ENCODE measurements at places on chromosomes 16 and 17.

GRCh38 chr16:11869353-11870228 lies 18.2 kb upstream of the RSL1D1 start:
- DNase-seq = no peak

GRCh38 chr16:10069374-10069773 lies 112.9 kb downstream of the GRIN2A start:
- DNase-seq = no peak

DNA sequence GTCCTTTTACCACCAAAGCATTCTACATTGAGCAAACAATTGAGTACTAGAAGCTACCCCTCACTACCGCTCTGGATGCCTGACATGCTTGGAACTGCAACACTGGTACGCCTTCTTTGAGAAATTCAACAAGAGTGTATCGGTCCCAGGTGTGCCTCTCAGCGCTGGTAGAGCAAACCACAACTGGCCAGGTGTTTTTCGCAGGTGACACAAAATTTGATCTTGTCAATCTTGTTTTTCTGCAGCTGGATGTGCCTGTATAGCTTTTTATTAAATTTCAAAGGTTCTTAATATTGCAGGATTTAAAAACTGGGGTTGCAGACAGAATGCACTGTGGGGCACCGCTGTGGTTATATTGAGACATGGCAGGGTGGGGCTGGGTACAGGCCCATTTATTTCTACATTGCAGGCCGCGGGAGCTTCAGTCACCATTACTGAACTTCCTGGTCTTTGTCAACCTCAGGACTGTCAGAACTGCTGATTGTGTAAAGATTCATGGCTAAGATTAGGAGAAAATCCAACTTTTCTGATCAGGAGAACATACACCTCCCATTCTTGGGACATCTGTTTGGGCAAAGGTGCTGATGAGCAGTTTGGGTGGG lies 4.5 kb upstream of the SNX20 start:
- no peak for DNase-seq

DNA sequence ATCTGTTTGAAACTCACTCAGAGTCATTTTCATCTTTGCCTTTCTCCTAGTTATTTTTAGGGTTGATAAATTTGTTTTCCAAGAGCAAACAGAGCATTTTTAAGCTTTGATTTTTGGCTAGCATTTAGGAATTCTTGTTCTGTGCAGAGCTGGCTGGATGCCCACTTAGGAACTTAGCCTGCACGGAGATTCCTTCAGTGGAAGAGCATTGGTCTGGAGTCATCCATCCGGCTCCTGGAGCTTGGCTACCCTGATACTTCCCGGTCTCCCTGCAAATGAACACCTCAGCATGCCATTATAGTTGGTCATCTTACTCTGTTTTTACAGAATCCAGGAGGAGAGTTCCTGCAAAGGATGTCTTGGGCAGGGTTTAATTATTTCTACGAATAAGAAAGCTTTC lies 57.1 kb downstream of the SPECC1 start:
- peak; percentile 40 for DNase-seq

- no peak for DNase-seq
Measured at GRCh38 chr17:48241770-48242497, 134.4 kb downstream of the SNX11 start.

DNA sequence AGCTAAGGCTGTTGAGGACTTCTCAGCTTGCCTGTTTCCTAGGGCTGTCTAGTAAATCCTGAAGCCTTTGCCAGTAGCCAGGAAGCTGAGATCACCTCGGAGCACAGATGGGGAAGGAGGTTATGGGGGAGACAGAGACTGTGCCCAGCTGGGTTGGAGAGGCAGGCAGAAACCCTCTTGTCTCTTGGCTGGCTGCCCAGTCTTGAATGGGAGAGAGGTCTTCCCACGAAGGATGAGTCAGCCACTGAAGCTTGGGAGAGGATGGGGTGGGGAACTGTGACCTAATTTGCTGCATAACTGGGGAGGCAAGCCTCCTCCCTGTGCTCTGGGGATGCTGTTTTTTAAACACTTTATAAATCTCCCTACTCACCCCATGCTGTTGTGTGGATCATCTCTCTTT lies 69.8 kb downstream of the SHISA9 start:
- no peak for DNase-seq

DNA sequence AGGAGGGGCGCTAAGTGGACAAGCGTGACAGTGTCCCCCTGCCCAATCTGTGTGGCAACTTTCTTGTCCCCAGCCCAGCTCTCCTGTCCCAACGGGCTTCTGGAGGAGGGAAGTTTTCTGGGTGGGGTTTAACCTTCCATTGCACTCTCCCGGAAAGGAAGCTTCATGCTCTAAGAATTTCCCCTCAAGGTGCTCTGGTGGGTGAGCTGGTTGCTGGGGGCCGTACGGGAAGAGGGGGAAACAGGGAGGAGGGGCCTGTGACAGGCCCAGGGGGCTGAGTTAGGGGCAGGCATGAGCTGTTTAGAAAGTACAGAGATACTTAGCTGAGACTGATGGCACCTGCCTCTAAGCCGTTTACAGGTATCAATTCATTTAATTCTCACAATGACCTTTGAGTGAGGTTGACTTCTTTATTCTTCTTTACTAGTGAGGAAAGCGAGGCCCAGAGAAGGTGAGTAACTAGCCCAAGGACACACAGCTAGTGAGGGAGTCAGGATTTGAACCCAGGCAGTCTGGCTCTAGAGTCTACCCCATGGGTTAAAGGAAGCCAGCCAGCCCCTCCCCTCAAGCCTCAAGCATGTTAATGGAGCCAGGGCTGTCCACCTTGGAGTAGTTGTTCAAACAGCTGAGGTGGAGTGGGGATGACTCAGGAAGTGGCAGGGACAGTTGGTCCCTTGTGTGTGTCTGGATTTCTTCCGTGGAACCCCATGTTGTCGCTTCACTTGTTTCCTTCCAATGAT lies 18.9 kb downstream of the ADGRG1 start:
- DNase-seq = no peak

GRCh38 chr16:53457670-53458069 lies 23.4 kb downstream of the RBL2 start:
- DNase-seq = no peak

GRCh38 chr17:58317421-58318064 lies 11.1 kb downstream of the TSPOAP1 start:
- peak; percentile 36 for DNase-seq

- DNase-seq = peak; percentile 7
Measured at GRCh38 chr17:1413281-1413791, 13.3 kb upstream of the YWHAE start.

DNA sequence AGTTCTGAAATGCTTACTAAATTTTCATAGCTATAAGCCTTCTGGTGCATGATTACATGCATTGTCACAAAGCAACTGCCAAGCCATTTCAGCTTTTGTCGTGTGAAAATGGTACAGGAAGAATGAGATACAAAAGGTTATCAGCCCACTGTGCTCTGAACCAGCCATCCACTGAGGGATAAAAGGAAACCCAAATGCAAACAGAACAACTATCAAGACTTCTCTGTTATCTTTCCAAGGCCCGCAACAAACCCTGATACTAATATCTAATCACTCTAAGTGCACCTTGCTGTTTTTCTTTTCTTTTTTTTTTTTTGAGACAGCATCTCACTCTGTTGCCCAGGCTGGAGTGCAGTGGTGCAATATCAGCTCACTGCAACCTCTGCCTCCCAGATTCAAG lies 109.0 kb downstream of the FTO start:
- DNase-seq = no peak

DNA sequence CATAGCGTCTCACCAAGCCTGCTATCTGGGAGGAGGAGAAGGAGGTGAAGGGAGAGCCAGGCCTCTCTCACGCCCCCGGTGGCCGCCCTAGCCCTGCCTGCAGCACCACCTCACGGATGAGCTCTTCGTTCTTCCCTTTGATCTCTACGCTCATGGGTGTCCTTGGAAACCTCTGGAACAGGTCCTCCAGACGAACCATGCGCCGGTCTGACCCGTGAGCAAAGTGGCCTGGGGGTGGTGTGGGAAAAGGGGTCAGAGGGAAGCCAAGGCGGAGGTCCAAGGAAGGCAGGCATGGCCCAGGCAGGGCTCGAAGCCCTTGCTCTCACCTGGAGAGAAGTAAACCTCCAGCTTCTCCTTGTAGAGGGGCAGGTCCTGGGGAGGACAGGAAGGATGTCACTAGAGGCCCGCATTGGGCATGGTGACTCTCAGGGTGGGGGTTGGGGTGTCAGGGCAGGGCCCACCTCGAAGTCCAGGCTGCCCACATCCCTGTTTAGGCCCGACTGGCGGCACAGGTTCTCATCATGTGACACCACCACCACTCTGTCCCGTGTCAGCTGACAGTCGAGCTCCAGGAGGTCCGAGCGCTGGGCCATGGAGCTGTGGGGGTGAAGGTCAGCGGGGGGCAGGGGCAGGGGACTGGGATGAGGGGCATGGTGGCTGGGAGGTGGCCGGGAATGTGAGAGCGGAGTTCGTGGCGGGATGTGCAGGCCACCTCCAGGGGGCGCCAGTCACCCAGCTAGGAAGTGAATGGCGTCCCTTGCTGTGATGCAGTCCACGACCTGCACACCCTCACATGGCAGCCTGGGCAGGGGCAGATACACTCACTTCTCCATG lies 923 bp downstream of the GDPD3 start:
- DNase-seq = no peak

- no peak for DNase-seq
Measured at GRCh38 chr17:19401321-19402010, 9.6 kb upstream of the RNF112 start.

GRCh38 chr17:8126491-8127066 lies 2.7 kb upstream of the HES7 start:
- DNase-seq = peak; percentile 56

DNA sequence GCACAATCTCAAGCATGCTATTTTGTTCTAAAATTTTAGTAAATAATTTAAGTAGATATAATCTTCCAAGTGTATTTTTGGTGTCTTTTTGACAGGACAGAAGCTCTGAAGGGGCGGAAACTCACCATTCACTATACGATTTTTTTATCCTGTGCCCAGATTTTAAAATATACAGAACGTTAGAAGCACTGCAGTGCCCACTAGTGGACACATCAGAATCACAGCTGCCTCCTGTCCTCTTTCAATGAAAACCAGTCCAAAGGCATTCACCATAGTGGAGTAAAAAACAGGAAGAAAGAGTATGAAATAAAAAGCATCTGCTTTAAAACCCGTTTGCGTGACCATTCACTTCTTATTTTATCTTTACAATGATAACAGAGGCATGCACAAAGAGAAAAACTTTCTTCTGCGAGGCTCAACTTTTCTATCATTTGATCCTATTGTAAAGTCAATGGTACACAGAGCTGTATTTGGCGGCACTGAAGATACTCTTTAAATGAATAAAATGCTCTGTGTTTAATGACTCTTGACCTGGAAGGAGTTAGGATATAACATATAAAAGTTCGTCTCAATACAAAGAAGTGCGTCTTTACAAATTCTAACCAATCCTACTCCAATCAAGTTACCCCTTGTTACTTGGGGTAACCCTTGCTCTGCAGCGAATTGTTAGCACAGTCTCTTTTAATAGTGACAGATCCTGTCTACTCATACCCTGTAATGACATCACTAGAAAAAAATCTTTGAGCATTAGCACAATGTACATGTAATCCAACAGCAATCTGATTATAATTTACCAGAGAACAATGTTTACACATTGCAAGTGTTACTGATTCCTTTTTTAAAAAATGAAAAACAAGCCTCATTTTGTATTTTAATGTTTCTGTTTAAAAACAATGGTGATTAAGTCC lies 339.8 kb upstream of the PSMD7 start:
- DNase-seq = peak; percentile 49

- DNase-seq = no peak
Measured at GRCh38 chr16:86771506-86772460, 193.4 kb downstream of the FOXL1 start.

DNA sequence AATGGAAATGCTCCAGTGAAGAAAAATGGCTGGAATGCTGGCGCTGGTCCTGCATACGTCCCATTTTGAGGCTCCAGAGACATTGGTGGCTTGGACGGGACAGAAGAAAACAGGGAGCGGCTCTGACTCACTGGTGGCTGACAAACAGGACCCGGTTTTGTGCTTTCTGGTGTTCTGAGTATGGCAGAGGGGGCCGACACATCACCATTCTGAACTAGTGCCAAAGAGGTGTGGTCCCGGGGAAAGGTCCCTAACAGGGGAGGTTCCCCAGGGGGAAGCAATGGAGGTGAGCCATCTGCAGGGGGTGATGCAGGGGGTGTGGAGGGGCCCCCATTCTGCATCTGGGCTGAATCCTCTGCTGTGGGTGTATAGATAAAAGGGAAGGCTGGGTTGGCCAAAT lies 8.3 kb downstream of the ANKRD40 start:
- DNase-seq = no peak

DNA sequence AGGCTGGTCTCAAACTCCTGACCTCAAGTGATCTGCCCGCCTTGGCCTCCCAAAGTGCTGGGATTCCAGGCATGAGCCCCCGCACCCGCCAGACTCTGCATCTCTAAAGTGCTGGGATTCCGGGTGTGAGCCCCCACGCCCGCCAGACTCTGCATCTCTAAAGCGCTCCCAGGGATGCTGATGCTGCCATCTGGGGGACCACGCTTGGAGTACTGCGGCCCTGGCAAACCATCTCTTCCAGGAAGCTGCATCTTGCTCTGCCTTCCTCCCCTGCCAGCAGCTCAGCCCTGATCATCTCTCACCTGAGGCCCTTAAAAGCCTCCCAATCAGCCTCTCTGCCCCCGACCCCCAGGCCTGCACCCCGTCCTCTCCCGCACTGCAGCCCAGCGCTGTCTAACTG lies 4.1 kb downstream of the CEP295NL start:
- no peak for DNase-seq

- peak; percentile 36 for DNase-seq
Measured at GRCh38 chr16:85347213-85347591, 234.9 kb upstream of the CIBAR2 start.

DNA sequence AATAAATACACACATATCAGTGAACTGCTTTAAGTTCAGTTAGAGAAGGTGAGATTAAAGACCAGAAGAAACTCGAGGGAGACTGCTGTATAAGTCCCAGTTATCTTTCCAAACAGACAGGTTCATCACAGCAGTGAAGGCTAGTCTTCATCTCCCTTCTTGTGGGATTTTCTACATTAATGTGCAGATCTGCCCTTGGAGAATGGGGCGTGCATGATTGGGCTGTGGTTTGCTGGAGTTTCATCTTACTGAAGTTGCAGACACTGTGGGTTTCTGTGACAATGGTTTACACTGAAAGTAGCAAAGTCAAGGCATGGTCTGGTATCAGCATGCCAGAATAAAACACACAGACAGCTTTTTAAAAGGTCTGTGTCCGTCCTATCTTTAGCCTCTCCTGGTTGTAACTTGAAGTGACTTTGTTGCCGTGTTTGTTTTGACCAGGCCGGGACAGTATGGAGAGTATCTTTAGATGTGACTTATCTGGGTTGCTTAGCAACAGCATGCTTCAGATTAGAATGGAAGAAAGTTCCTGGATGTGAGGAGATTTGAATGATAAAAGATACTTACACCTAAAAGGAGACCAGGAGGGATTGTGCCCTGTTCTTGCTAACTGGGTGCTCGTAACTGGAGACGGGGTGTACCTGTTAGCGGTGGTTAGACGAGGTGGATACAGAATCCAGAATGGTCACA lies 16.1 kb downstream of the NAA60 start:
- no peak for DNase-seq

DNA sequence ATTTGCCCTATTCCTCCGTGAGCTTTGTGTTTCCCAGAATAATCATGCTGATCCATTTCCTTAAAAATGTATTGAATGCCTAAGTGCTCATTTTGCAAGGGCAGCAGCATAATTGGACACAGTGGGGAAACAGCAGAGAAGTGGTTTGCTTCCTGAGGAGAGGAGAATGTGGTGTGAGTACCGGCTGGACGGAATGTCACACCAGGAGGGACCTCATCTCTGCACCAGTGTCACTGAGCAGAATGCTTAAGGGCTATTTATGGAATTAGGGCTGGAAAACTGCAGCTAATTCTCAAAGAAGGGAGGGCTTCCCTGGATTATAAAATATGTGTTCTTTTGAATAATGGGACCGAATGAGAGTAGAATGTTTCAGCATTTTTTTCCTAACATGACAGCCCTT lies 1100.6 kb upstream of the RBFOX1 start:
- no peak for DNase-seq

GRCh38 chr17:30082773-30083172 lies 33.8 kb upstream of the NSRP1 start:
- no peak for DNase-seq
